ENCODE measurements at places on chromosomes 6 and 20.
A peak's percentile ranks its signal among the peaks of the same experiment; 100 is the strongest.

DNA sequence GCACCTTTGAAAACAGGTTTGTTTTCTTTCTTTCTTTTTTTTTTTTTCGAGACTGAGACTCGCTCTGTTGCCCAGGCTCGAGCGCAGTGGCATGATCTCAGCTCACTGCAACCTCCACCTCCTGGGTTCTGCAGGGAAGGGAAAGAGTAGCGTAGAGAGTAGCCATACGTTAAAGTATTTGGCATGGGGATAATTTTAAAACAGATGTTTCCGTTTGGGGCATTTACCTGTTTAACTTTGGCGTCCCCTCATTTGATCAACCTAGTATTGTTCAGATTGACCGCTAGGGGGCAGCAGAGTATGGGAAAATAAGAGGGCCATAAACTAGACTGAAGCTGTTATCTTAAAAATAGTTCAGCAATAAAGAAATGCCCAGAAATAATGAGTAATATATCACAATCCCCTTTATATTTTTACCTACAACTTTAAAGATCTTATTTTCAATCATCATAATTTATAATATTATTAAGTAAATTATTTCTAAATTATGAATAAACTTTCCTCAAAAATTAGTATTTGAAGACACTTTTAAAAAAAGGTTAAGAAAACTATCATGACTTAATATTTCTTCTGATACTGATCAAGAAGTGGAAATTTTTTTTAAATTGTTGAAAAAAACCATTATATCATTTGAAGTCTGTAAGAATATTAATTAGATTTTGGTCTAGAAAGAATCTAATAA is 7.6 kb upstream of the TAAR9 start:
- DNase-seq: peak; percentile 36

DNA sequence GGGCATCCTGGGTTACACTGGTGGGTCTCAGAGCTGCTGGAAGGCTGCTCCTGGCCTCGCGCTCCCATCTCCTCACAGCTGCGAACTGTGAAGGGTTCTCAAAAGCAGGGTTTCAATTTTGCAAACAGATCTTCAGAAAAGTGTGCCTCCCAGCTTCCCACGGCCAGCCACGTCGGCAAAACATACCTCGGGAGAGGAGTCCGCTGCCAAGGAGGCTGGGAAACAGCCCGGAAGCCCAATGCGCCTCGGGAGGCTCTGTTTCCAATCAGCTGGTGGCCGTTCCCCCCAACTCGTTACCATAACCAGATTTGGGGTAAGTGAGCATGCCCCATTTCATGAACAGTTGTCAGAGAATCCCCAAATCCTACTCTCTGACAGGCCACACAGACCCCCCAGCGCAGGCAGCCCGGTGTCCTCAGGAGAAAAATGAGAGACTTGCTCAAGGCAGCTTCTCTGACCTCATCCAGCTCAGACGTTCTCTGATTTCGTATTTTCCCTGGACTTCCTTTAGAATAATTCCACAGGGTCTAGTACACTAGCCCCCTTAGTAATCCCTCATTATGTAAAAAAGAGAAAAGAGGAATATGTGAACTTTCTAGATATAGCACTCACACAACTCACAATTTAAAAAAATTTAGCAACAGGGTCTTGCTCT is 98.4 kb downstream of the SNX5 start:
- no peak for DNase-seq

DNA sequence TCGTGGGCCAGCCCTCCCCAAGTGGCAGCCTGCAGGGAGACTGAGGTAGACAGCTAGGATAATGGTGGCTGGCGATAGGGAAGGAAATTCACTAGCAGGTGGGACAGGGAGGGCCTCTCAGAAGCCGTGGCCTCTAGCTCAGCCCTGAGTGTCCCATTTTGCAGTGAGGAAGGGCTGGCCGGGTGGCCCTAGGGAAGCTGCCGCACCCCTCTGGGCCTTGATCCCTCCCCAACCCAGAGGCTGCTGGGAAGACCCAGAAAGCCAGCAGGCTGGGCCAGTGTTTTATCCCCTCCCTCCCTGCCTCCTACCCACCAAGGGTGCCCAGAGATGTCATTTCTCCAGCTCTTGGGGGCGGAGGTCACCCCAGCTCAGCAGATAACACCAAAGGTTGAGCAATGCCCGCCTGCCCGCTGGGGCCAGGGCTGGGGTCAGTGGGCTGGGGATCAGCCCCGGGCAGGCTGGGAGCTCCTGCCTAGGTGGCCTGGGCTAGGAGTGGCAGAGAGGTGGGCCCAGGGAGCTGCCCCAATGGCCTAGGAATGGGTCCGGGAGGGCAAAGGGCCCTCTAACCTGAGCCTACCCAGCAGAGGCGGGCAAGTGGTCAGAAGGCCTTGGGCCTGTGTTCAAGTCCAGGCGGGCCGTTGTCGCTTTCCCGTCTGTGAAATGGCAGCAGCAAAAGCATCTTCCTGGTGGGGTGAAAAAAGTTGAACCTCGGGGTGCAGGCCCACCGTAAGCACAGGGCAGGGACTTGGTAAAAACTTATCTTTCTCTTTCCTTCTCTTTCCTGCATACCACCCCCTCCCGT is 1.6 kb upstream of the CEBPB start:
- DNase-seq: no peak

DNA sequence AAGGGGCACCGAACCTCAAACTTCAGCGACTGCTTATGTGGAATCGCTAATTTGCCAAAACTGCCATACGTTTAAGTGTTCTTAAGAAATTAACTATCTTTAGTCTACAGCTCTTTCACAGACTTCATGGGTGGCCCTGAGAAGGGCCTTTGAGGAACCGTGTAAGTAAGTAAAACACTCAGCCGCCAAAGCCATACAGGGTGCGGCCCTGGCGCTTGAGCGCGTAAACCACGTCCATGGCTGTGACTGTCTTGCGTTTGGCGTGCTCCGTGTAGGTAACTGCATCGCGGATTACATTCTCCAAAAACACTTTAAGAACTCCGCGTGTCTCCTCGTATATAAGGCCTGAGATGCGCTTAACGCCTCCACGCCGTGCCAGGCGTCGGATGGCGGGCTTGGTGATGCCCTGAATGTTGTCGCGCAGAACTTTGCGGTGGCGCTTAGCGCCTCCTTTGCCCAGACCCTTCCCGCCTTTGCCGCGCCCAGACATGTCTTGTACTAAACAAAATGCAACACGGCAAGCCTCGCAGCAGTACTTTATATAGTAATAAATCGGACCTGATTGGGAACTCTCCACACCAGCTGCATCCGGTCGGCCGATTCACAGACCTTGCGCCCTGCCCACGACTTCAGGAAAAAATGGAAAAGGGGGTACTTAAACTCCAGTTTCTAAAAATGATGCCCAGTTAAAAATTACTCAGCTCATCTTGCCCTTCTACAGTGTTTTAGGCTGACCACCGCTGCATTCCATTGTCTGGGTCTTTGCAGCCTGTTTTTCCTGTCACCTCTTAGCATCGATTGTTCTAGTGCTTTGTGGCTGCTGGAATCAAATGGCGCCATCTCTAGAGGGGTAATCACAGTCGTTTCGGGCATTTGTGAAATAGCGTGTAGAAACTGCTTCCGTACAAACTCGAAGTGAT is 38.9 kb downstream of the OR2B2 start:
- peak; percentile 54 for DNase-seq

- DNase-seq: no peak
Observed at GRCh38 chr6:166538297-166539010, 48.0 kb downstream of the RAMACL start.

- DNase-seq: no peak
Observed at GRCh38 chr6:11393713-11394627, 143.6 kb upstream of the TMEM170B start.

DNA sequence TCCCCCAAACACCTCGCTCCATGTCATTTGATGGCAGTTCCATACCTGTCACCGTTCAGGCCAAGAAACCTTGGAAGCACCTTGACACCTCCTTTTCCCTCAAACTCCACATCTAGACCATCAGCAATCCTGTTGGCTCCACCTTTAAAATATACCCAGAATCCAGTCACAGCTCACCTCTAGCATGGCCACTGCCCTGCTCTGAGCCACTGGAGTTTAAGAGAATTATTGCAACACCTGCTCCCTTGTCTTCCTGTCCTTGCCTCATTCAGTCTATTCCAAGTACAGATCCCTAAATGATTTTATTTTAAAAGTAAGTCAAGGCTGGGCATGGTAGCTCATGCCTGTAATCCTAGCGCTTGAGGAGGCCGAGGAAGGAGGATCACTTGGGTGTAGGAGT is 11.6 kb upstream of the TRIB3 start:
- no peak for DNase-seq

Measured in activated CD4-positive, alpha-beta T cell treated with anti-CD3 and anti-CD28 coated beads for 1 hour (primary cell).